Activated T-cell treated with anti-CD3 and anti-CD28 coated beads, Interleukin-2, amount 50 U/mL, for 24 hours (primary cell): ENCODE measurements at places on chromosomes 11 and 22.

DNA sequence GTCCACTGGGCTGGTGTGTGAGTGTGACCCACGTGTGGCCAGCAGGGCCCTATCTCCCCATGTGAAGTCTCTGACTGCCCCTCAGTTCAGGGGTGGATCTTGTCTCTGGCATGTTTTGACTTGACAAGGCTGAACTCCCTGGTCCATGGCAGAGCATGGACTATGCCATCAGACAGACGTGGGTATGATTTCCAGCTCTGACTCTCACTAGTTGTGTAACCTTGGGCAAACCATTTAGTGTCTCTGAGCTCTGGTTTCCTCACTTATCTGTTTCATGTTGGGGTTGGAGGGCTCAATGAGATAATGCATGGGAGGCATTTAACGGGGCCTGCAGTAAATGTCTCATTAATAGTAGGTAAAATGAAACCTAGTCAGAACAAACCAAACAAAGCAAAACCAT, 254.5 kb upstream of the NARS2 start:
- no peak overlapping the region for H3K27ac ChIP-seq
- no peak overlapping the region for H3K4me3 ChIP-seq
- no peaks in the 10 kb centered on the region for H3K4me1 ChIP-seq
- no peaks in the 10 kb centered on the region for H3K36me3 ChIP-seq
- peaks cover 6% of the 10 kb centered on the region for H3K27me3 ChIP-seq

DNA sequence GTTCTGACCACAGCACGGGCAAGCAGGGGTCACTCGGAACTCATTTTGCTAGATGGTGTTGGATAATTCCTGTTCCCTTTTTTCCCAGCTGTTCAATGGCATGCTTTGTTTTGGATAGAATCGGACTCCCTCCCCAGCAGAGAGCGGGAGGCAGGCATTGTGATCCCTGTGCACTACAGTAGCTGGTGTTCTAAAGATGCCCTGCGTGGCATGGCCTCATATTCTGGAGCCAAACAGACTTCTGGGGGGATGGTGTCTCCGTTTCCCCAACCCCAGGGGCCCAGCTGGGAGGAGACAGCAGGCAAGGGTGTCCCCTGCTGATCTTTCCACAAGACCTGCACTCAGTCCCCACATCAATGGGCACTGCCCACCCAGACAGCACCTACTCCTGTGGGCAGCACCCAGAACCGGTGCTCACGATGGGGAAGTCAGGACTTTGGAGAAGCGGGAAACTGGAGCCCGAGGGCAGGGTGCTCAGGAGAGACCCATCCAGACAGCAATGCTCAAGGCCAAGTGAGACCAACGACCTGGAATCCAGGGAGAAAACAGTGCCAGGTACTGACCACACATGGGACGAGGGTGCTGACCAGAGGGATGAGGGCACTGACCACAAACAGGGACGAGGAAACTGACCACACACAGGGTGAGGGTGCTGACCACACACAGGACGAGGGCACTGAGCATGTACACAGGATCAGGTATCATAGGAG, 934.9 kb downstream of the BRD1 start:
- no peak overlapping the region for H3K27ac ChIP-seq
- no peaks in the 10 kb centered on the region for H3K36me3 ChIP-seq
- DNase-seq, result no peak
- H3K27me3 ChIP-seq, result peaks cover 44% of the 10 kb centered on the region
- H3K4me3 ChIP-seq, result no peak overlapping the region

GRCh38 chr11:8706673-8707432, 24.3 kb downstream of the RPL27A start:
- H3K4me1 ChIP-seq, result no peaks in the 10 kb centered on the region
- H3K27ac ChIP-seq, result no peak overlapping the region
- no peak for DNase-seq
- H3K4me3 ChIP-seq, result no peak overlapping the region
- no peaks in the 10 kb centered on the region for H3K36me3 ChIP-seq

DNA sequence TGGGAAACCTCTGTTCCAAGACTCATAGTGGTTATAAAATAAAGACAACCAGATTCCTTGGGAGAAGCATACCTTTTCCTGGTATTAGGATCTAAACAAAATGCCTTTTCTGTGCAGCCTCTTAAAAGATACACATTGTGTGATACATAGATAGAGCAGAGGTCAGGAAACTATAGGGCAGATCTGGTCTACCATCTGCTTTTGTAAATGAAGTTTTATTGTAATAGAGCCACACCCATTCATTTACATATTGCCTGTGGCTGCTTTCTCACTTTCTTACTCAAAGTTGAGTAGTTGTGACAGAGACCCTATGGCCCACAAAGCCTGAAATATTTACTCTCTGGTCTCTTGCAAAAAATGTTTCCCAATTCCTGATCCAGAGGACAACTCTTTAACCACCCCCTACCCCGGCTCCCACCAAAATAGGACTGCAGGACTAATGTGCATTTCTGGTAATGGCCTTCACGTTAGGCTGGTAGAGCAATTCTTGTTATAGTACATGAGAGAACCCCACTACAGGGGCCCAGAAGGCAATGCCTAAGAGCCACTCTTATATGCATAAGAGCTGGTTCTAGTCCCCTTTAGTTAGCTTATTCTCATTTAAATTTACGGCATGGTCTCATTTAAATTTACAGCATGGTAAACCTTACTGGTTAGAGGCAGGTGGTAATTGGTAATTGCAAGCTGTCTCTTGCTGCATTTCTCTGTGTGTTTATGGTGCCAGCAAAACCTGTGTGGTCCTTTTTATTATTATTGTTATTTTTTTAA, 76.8 kb upstream of the YWHAH start:
- no peaks in the 10 kb centered on the region for H3K27me3 ChIP-seq
- DNase-seq, result no peak
- H3K4me3 ChIP-seq, result no peak overlapping the region

- no peak overlapping the region for H3K27ac ChIP-seq
- H3K4me1 ChIP-seq, result peaks cover 2% of the 10 kb centered on the region
- H3K4me3 ChIP-seq, result no peak overlapping the region
- DNase-seq, result no peak
- no peaks in the 10 kb centered on the region for H3K36me3 ChIP-seq
- H3K27me3 ChIP-seq, result peaks cover 51% of the 10 kb centered on the region
Observed at GRCh38 chr22:27782088-27782487, 19.5 kb downstream of the MN1 start.

- no peaks in the 10 kb centered on the region for H3K27me3 ChIP-seq
- peaks cover 60% of the 10 kb centered on the region for H3K36me3 ChIP-seq
- DNase-seq, result peak; percentile 98
- H3K27ac ChIP-seq, result peak within 1 kb of the TSS; percentile 91
- peak within 1 kb of the TSS; percentile 91 for H3K4me3 ChIP-seq
Observed at GRCh38 chr11:777288-778255, at the start of gene GATD1. TSS of gene GATD1 (minus strand) at chr11:777487. CDS start at chr11:777462, 25 bp downstream.

DNA sequence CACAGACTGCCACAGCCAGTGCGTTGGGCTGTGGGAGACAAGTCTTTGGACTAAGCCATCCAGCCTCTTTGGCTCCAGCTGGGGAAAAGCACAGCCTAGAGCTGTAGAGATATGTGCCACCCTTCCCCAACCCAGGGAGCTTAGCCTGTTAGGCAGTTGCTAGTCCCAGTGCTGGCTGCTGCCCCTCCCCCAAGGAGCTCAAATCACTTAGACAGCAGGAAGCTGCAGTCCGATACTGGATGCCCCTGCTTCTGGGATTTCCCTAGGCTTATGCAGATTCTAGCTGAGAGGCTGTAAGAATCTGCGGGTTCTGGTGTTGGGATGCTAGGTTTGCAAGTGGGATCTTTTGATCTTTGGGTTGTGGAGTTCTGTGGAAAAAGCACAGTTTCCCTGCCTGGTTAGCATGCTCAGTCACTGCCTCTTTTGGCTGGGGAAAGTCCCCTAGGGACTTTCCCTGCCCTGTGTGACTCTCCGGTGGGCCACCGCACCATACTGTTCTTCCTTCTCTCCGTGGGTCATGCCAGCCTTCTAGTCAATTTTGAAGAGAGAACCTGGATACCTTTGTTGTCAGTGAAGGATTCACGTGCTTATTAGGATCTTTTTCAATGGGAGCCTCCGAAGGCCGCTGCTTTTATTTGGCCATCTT, 792.0 kb downstream of the KCNA4 start:
- no peak overlapping the region for H3K4me3 ChIP-seq
- no peaks in the 10 kb centered on the region for H3K4me1 ChIP-seq
- no peak for DNase-seq
- H3K36me3 ChIP-seq, result no peaks in the 10 kb centered on the region
- H3K27me3 ChIP-seq, result no peaks in the 10 kb centered on the region
- no peak overlapping the region for H3K27ac ChIP-seq

- peaks cover 3% of the 10 kb centered on the region for H3K27me3 ChIP-seq
- H3K4me3 ChIP-seq, result no peak overlapping the region
- H3K36me3 ChIP-seq, result no peaks in the 10 kb centered on the region
- no peaks in the 10 kb centered on the region for H3K4me1 ChIP-seq
Observed at GRCh38 chr11:117647872-117648271, 149.1 kb downstream of the DSCAML1 start.

- H3K36me3 ChIP-seq, result no peaks in the 10 kb centered on the region
- H3K27me3 ChIP-seq, result no peaks in the 10 kb centered on the region
- H3K4me3 ChIP-seq, result no peak overlapping the region
- H3K4me1 ChIP-seq, result no peaks in the 10 kb centered on the region
- no peak overlapping the region for H3K27ac ChIP-seq
Observed at GRCh38 chr22:42680648-42681047, 31.5 kb upstream of the CYB5R3 start.

DNA sequence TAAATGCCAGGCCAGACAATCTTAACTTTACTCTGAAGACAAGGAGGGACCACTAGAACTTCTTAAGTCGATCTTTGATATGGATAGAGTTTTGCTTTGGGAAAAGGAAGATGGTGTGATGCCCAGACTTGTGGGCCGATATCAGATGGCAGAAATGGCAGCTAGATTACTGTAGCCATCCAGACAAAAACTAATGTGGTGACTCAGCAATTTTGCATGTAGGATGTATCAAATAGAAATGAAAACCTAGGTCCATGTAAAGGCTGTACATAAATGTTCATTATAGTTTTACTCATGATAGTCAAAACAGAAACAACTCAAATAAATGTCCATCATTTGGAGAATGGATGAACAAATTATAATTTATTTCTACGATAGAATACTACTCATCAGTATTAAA, 121.5 kb downstream of the APIP start:
- H3K27ac ChIP-seq, result no peak overlapping the region
- no peak overlapping the region for H3K4me3 ChIP-seq
- no peak for DNase-seq
- H3K27me3 ChIP-seq, result peaks cover 25% of the 10 kb centered on the region
- peaks cover 2% of the 10 kb centered on the region for H3K4me1 ChIP-seq
- no peaks in the 10 kb centered on the region for H3K36me3 ChIP-seq

GRCh38 chr11:112016765-112017376, 8.3 kb upstream of the DLAT start:
- H3K36me3 ChIP-seq, result peaks cover 28% of the 10 kb centered on the region
- no peak overlapping the region for H3K4me3 ChIP-seq
- DNase-seq, result no peak
- H3K27me3 ChIP-seq, result no peaks in the 10 kb centered on the region
- H3K4me1 ChIP-seq, result no peaks in the 10 kb centered on the region
- no peak overlapping the region for H3K27ac ChIP-seq

DNA sequence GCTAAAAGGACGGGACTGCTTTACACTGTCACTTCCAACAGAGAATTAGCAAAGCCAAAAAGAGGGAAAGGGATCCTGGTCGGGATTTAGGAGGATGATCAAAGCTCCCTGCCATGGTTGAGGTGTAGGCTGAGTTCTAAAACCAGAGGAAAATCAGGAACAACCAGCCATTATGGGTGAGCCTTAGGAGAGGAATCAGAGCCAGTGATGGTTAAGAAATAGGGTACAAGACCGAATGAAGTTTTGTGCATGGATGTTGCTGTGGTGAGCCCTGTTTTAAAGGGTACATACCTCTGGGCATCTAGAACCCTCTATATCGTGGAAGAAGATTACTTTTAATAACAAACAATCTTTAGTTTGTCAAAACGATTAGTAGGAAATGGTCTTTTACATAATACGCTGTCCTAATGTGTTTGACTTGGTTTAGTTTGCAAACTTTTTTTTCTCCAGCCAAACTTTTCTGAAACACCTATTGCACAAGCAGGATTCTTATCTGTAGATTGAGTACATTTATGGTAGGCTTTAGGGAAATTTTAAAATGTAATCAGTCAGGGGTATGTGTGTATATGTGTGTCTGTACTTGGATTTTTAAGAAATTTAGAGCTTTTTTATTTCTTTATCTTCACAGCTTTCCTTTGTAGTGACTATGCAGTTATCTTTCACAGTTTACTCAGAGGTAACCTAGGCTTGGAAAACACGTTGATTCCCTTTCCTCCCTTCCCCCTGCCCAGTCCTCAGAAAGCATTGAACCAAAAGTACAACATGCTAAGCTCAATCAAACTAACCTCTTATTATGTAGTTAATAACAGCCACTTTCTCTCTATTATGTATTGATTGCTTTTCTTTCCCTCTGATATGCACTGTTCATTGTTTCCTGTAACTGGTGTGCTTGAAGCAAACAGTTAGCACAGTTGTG, 26.8 kb downstream of the TRIM44 start:
- peaks cover 85% of the 10 kb centered on the region for H3K36me3 ChIP-seq
- no peak overlapping the region for H3K27ac ChIP-seq
- DNase-seq, result no peak
- no peaks in the 10 kb centered on the region for H3K27me3 ChIP-seq
- peaks cover 19% of the 10 kb centered on the region for H3K4me1 ChIP-seq

DNA sequence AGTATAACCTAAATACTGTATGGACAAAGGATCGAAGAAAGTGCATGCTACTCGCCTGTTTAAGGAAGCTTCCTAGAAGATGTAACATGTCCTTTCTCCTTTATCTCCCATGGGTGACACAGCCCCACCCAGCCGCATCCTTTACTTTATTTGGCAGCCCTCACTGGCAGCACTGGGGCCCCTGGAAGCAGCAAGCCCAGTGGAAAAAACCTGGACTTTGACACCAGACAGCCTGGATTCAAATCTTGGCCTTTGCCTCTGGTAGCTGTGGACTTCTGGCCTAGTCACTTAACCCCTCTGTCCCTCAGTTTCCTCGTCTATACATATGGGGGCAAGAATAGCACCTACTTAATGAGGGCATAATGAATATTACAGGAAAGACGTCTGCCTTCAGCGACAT, 67.1 kb downstream of the MYEOV start:
- H3K27me3 ChIP-seq, result peaks cover 6% of the 10 kb centered on the region
- no peak overlapping the region for H3K4me3 ChIP-seq
- H3K27ac ChIP-seq, result no peak overlapping the region
- DNase-seq, result peak; percentile 16
- H3K4me1 ChIP-seq, result no peaks in the 10 kb centered on the region

DNA sequence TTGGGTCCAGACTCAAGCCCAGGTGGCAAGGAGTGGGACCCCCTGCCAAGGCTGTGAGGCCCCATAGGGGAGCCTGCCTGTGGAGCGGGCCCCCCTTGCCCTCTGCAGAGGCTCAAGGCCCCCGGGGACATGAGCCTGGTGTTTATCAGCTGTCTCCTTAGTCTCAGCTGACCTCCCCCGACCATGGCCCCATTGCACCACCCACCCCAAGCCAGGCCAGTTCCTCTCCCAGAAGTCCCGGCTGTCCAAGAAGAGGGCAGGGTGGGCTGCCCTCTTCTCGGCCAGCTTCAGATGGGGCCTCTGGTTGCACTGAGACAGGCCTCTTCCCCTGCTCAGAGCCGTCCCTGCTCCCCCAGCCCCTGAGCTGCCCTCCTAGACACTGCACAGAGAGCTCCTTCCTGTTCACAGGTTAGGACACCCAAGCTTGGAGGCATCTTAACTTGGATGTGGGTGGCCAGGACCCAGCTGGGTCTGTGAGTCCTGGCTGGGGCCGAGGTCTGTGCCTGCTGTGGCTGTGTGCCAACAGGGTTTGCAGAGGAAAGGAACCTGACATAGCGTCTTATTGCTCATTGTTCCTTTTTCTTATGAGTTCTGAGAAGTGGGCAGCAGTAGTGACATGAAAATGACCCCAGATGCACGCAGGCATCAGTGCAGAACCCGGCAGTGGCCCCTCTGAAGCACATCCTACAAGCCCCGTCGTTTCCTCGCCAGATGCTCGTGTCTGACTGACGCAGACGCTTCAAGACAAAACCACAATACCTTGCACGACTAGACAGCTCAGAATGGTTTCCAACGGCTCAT, 5.4 kb downstream of the TRABD start:
- peaks cover 73% of the 10 kb centered on the region for H3K36me3 ChIP-seq
- H3K27me3 ChIP-seq, result no peaks in the 10 kb centered on the region
- peak; percentile 76 for DNase-seq
